ENCODE measurements at places on chromosomes 4 and X.

DNA sequence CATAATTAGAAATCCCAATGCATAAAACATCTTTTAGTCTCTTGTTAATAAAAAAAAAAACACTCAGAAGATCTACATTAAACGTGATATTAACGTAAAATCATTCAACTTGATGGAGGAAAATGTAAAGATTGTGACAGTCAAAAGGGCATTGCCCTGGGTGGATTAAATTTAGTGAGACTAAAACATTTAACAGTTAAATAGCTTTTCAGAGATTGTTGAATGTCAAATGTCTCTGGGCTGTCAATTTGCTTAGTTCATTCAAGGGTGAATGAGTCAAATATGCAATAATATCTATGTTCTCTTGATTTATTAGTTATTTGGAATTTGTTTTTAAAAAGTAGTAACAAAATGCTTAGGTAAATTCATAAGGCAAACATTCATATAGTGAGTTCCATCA, 836.6 kb upstream of the PCDH10 start:
- no peak for DNase-seq

DNA sequence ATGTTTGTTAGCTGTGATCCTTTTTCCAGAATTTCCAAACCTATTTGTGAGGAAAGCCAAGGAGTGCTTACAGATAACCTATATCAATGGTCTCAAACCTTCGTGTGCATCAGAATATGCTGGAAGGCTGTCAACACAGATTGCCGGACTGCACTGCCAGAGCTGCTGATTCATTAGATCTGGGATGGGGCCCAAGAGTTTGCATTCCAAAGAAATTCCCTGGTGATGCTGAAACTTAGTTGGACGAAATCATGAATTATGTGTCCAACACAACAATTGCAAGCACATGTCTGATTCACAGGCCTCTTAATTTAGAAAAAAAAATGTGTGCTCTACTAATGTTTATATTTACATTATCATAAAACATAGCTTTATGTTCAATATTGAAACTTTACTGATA, 544.0 kb upstream of the AMOT start:
- DNase-seq = no peak

- no peak for DNase-seq
Measured at GRCh38 chr4:86939729-86940575, 5.1 kb downstream of the AFF1 start.

DNA sequence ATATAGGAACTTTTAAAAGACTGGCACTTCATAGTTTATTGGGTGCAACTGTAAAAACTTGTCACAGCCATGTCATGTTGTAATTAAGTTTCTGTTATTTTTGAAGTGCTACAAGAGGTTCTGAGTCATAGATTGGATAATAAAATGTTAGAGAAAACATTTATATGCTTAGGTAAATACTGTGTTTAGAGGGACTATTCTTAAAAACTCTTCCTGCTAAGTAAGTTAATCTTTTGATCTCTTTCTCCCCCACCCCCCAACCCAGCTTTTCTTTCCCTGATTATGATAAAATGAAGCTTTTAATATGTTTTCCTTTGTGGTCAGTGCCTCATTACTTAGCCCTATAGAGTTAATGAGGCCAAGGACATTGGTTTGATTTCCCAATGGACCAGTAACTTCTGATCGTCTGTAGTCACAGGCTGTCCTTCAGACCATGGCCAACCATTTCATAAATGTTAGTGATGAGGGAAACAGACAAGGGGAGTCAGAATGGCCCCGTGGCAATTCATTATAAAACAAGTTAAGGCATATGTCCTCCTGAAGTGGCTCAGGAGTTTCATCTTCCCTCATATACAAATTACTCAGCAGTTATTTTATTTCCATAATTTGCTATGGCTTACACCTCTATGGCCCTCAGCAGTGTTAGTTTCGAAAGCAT, 3.9 kb upstream of the PDLIM5 start:
- no peak for DNase-seq

GRCh38 chrX:43140582-43140981, 362.6 kb upstream of the PPP1R2C start:
- no peak for DNase-seq

- DNase-seq = no peak
Measured at GRCh38 chrX:28542791-28543190, 44.5 kb upstream of the IL1RAPL1 start.

GRCh38 chr4:78370631-78371372, 180.8 kb upstream of the ANXA3 start:
- DNase-seq = no peak

- DNase-seq = no peak
Measured at GRCh38 chrX:119482041-119482440, 13.8 kb downstream of the SLC25A5 start.

DNA sequence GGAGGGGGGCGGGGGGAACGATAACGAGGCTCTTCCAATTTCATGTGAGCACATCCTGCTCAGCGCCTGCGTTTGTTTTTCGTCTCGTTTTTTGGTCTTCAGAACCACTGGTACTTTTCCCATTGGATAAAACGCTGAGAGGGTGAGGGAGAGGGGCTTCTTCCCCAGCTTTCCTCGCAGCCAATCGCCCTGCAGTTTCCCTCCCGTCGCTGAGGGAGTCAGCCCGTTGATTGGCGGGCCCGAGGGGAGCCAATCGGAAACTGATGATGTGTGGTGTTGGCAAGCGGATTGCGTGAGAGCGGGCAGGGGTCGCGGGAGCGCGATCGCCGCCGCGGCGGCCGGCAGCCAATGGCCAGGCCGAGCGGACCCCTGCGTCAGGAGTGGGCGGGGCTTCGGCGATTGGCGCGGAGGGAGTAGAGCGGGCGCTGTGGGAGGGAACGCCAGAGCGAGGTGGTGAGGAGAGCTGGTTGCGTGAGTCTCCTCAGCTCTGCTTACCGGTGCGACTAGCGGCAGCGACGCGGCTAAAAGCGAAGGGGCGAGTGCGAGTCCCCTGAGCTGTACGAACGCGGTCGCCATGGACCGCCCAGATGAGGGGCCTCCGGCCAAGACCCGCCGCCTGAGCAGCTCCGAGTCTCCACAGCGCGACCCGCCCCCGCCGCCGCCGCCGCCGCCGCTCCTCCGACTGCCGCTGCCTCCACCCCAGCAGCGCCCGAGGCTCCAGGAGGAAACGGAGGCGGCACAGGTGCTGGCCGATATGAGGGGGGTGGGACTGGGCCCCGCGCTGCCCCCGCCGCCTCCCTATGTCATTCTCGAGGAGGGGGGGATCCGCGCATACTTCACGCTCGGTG, at the start of gene TSPYL2:
TSS of gene TSPYL2 (plus strand) at position 443 of the 848 bp plus-strand sequence. CDS start at position 575, 132 bp downstream.
- peak; percentile 91 for DNase-seq

GRCh38 chrX:154515090-154515965, 704 bp downstream of the FAM3A start:
- DNase-seq = peak; percentile 19

DNA sequence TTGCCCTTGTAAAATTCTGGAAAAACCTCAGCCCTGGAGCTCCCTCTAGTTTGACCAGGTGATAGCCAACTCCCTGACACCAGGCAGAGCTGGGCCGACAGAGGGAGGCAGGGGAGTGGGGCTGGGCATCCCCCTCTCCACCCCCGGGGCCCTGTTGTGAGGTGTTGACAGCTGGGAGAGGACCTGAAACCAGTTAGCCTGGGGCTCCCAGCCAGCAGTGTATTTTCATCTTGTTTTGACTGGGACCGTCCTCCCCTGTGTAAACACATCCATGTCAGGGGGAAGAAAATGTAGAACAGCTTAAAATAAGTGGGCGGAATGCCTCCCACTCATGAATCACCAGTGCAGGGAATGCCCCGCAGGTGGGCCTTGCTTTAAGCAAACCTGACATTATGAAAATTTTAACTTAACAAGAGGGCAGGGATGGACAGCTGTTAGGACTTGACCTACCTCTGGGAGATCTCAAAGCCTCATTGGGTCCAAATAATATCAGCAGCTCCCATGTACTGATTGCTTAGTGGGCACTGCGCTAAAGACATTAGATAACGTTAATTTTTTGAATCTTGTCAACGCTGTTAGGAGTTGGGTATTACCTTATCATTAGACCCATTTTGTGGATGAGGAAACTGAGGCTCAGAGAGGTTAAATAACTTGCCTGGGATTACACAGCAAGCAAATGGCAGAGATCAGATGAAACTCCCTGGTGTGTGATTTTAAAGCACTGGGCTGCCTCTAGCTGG, 45.9 kb downstream of the TSC22D3 start:
- no peak for DNase-seq

DNA sequence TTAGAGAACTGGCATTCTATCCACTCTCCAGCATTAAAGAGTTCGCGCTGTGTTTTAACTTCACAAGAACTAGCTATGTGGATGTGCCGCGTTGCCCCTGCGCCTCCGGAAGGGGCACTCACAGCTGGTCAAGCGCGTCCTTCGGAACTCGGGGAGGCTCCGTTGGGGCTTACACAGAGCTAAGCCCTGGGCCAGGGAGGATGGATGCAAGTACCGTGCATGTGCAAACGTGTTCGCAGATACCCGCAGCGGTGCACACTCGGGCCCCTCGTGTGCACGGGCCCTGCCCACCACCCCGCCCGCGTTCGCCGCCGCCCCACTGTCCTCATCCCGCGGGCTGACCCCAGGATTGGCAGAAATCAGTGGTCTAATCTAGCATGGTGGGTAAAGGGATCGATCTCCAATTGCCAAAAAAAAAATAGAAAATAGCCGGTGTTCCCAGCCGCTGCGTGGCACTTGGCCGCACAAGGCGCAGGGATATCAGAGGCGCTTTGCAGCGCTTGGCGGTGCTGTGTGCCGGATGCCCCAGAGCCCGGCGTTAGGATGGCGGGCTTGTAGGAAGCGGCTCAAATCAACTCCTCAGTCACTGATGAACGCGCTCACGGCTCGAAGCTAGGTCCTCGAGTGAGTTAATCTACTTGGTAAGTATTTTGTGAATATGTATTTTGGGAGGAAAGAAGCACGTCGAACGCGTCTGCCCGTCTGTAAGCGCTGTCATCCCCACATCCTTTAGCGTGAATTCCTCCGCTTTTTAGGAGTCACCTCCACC, 989 bp upstream of the PCDH10 start:
- DNase-seq = peak; percentile 48

DNA sequence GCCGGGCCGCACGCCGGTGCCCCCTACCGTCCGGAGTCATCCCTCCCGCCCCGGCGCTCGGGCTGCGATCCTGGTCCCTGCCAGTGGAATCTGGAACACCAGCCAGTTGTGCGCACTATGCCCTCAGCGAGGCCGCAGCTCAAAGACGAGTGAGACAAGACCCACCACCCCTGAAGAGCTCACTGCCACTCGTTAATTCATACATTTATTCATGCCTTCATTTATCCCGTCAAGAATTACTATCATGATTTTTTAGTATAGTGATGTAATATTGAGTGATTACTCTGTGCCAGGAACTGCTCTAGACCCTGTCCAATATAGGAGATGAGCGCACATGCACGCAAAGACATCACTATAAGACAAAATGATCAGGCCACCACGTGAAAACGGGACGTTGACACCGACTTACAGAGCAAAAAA, 247 bp upstream of the PPA2 start:
- no peak for DNase-seq

DNA sequence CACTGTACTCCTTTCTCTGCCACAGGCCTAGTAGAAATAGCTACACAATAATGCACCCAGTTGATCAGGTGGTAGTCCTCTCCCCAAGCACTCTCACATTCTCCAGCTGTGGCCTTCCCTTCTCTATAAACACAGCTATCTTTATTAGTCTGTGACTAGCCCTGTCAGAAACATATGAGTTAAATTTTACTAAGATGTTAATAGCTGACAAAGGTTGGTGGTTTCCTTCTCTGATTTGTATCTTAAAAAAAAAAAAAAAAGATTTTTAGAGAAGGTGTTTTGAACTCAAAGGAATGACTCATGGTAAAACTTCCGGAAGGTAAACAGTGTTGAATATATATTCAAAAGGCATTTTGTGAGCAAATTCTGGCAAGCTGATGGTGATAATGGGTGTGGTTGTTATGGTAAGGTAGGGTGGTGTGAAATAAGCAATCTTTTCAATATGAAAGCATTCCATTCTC, 327.4 kb downstream of the PPP3CA start:
- DNase-seq = no peak

- DNase-seq = no peak
Measured at GRCh38 chr4:11480683-11481082, 52.0 kb upstream of the HS3ST1 start.

- DNase-seq = no peak
Measured at GRCh38 chr4:175127314-175127713, 209.2 kb downstream of the ADAM29 start.

- DNase-seq = no peak
Measured at GRCh38 chrX:6683353-6683752, 148.4 kb upstream of the VCX3A start.

DNA sequence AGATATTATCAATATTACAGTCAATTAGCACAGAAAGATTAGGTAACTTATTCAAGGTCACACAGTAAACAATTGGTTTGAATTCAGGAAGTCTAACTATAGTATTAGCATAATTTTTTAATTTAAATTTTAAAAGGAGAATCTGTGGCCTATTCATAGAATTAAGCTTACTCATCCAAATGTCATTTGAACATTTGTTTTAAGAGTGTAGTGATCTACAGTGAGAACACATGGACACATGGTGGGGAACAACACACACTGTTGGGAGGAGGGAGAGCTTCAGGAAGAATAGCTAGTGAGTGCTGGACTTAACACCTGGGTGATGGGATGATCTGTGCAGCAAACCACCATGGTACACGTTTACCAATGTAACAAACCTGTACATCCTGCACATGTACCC, 48.3 kb downstream of the MEPE start:
- DNase-seq = no peak

GRCh38 chr4:179164267-179164999, 1722.2 kb upstream of the AGA start:
- DNase-seq = no peak

- no peak for DNase-seq
Measured at GRCh38 chrX:134194915-134195314, 42.1 kb upstream of the CCDC160 start.

- no peak for DNase-seq
Measured at GRCh38 chrX:115713460-115713859, 152.5 kb downstream of the PLS3 start.

- no peak for DNase-seq
Measured at GRCh38 chr4:37138789-37139188, 105.8 kb upstream of the NWD2 start.

DNA sequence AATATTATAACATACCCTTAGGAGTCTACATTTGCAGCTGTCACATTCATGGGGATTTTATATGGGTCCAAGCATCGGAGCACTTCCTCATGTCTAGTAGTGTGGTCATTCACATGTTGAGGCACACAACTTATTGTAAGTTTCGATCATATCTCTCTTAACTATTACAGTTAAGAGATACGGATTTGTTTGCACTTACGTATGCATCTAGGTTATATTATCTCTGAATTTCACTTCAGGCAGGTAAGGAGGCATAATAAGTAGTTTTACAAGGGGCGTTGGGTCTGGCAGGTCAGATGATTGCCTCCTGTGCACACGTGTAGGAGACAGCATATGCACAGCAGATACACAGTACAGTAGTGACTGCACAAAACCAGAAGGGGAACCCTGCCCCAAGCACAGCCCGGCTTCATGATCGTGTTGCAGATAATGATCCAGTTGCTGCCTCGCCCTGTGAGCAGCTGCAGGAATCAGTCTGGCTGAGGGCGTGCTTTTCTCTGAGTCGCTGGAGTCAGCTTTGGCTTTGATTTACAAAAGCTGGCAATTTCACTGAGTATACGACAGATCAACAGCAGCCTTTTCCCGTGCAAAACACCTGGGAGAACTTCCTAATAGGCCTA, 302.9 kb upstream of the GATB start:
- DNase-seq = no peak
